GM06990 (cell line): ENCODE measurements at places on chromosomes 12 and 14.

DNA sequence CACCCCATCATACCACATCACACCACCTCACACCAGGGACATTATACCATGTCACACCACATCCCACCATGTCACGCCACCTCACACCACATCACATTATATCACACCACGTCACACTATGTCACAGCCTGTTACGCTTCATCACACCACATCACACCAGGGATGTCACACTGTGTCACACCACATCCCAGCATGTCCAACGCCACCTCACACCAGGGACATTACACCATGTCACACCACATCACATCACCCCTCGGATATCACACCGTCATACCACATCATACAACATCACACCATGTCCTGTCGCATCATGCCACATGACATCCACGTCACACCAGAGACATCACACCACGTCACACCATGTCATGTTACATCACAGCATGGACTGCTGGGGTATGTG, 235.5 kb downstream of the TMEM121 start:
- DNase-seq: no peak

DNA sequence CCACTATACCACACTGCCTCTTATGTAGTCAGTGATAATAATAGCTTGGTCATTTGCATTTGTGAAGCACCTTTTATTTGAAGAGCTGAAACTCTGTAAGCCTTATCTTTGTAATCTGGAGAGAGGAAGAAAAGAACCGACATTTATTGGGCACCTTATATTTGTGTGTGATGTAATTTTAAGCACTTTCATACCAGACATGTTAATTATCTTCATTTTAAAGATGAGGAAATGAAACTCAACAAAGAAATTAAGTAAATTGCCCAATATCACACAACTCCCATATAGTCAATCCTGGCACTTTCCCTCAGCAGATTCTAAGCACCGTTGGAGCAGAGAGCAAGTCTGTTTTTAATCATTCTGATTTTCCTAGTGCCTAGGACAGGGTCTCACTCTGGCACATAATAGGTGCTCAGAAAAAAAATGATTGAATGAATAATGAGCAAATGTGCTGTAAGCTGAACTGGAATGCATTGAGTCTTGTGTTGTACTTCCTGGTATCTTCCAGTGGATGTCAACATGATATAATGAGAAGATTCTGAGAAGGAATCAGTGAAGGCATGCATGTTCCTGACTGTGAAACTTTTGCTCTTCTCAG, 418.9 kb downstream of the ZFP36L1 start:
- DNase-seq: peak; percentile 56

DNA sequence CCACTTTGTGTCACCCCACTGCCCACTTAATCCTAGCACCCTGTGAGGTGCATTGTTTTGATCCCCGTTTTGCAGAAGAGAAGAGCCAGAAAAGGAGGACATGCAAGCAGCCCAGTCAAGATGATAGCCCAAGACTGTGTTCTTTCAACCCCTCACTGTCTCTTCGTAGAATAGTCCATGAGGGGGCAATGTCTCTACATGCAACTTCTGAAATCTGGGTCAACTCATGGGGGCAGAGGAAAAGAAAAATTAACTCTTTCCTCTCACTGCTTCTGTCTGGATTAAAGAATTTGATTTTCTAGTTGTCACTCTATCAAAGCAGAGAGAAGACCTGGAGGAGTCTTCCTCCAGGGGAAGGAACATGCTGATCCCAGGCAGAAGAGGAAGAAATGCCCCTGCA, 229.6 kb upstream of the NOS1 start:
- no peak for DNase-seq

GRCh38 chr12:39006286-39006685, 100.9 kb upstream of the CPNE8 start:
- DNase-seq: no peak

DNA sequence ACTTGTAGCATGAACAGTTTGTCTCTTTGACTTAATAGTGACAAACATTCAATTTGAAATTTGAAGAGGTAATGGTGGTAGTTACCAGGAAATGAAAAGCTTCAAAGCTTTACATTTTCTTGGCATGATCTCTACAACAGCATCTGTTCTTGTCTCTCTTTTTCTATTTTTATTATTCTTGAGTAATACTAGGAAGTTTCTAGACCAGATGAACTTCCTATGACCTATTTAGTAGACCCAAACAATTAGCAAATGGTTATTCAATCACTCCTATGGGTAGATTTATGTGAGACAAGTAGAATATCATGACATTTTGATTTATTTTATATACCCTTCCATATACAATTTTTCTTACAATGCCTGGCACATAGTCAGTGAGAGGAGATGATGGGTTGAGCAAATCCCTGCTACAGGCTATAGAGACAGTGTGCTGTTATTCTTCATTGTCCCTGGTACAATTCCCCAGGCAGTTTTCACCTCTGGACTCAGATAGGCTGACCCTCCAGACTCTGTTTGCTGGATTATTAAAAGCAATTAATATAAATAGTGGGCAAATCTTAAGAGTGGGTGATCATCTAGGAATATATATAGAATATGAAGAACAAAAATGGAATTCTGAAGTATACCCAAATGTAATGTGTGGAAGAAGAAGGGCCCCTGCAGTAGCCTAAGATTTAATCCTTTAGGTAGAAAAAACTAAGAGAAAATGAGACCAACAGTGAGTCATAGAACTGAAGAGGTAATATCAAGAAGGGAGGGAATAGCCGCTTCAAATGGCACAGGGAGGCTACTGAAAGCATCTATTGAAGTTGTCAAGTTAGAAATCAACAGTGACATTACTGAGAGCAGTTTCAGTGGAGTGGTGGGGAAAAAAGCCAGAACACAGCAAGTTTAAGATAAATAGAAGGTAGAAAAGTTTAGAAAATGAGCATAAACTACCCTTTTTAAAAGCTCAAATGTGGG, 512.0 kb downstream of the FOXG1 start:
- peak; percentile 5 for DNase-seq
